ENCODE measurements at places on chromosomes 6 and 20. TPM values are rescaled to one million over a fixed set of nuclear protein-coding genes. Genes with fewer than 3 reads are reported as not detected.

Gene TREM2
- total RNA-seq: not detected

Gene PRDM13
- not detected for total RNA-seq

Gene AP5S1
- 9.2 TPM for total RNA-seq

Gene BACH2
- total RNA-seq: 3.7 TPM
